ENCODE measurements at places on chromosomes 5 and 9. TPM values are rescaled to one million over a fixed set of nuclear protein-coding genes. Genes with fewer than 3 reads are reported as not detected.

- DNase-seq: no peak
Observed at GRCh38 chr9:33489066-33489465, 15.3 kb upstream of the NOL6 start.

GRCh38 chr5:59266410-59266809 lies 627.1 kb downstream of the PDE4D start:
- DNase-seq: no peak

GRCh38 chr9:126395439-126396212 lies 69.0 kb downstream of the MVB12B start:
- no peak for DNase-seq

SLC36A3 gene
- total RNA-seq: not detected

TAS2R1 gene
- not detected for total RNA-seq

- no peak for DNase-seq
Observed at GRCh38 chr5:159377653-159378052, 47.4 kb upstream of the IL12B start.

PCDHB5 gene
- 6.8 TPM for total RNA-seq

C5orf47 gene
- total RNA-seq: not detected

- DNase-seq: no peak
Observed at GRCh38 chr5:42495914-42496313, 72.7 kb downstream of the GHR start.

- DNase-seq: no peak
Observed at GRCh38 chr5:64691291-64691690, 988 bp downstream of the SHISAL2B start.

GOLGA2 gene
- 195 TPM for total RNA-seq

DNA sequence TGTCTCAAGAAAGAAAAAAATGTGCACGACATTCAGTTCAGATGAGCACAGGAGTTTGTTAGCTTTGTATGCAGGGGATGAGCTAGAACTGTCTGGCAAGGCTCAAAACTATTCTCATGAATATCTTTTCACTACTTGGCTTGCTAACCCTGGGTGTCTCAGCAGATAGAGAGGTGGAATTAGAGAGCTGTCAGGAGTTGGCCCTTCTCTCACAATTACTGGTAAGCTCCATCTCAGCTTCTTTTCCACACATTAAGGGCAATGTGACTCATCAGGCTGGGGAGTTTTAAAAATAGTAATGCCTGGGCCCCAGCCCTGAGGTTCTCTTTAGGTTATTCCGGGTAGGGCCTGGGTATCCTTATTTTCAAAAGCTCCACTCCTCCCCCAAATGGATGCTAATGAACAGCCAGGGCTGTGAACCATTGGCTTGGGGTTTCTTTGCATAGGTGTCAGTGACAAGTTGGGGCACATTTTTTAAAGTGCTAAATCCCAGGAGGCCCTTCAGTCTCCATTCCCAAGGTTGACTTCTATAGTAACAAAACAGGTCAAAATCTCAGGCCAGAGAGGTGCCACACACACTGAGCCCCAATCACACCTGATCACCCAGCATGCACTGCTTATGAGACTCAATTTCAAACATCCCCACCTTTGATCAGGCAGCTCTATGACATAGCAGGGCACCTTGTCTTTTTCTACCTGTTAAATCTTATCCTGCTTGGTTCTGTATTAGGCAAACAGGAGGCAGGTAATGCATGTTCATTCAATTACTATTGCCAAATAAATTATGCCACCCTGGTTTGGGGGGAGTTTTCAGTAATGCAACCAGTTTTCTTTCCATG lies 239.7 kb upstream of the DAP start:
- DNase-seq: no peak

GRCh38 chr9:76366275-76366674 lies 28.0 kb downstream of the RFK start:
- no peak for DNase-seq

- DNase-seq: no peak
Observed at GRCh38 chr5:150058480-150059126, 27.8 kb downstream of the CSF1R start.

IL4 gene
- not detected for total RNA-seq

DNA sequence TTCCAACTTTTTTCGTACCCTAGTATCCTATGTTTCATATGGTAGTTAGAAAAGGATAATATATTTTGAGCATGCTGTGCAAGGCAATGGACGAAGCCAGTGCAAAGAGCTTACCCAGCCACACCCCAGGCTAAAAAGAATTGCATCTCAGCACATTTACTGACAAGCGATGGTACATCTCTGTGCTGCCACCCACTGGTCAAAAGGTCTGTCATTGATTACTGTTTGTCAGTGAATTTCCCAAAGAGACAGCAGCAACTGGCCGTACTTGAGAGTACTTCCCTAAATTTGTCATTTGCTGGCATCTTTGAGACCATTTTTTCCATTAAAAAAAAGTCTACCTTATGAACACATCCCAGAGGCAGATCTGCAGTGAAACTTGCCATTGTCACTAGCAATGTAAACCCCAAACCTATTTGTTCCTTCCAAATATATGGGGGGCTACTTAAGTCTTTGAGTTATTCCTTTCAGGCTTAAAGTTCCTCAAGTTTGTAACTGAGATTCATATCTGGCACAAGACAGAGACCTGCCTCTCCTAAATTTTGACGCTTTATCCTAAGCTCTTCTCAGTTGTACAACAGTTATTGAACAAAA lies 184.3 kb downstream of the CTNND2 start:
- no peak for DNase-seq

GRCh38 chr5:126741361-126741760 lies 35.6 kb upstream of the LMNB1 start:
- no peak for DNase-seq

RPS23 gene
- total RNA-seq: 2,236 TPM

GRCh38 chr5:115461093-115461492 lies 83.5 kb downstream of the FEM1C start:
- no peak for DNase-seq

ZDHHC11B gene
- 0.74 TPM for total RNA-seq

- DNase-seq: no peak
Observed at GRCh38 chr9:133821601-133822429, 83.7 kb upstream of the SARDH start.

SLC25A51 gene
- total RNA-seq: 22.1 TPM

CATSPER3 gene
- 1.1 TPM for total RNA-seq

DNA sequence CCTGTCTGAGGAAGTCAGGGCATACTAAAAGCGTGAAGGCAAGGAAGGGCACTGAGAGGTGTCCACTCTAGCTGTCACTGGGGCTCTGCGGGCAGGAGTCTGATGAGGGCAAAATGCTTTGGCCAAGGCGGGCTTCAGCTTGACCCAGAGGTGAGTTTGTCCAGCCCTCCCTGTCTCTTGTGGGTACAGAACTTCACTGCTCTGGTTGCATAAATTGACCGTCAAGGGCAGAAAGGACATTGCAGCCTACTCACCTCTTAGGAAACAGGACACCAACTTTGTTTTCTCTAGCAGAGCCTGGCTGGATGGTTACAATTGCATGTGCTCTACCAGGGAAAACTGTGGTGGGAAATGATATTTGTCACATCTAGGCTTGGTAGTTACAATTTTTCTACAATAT lies 170.9 kb downstream of the TMEM38B start:
- DNase-seq: no peak

GRCh38 chr5:116388564-116389258 lies 185.9 kb downstream of the SEMA6A start:
- DNase-seq: no peak

- no peak for DNase-seq
Observed at GRCh38 chr9:18601026-18601425, 127.1 kb downstream of the ADAMTSL1 start.

DNA sequence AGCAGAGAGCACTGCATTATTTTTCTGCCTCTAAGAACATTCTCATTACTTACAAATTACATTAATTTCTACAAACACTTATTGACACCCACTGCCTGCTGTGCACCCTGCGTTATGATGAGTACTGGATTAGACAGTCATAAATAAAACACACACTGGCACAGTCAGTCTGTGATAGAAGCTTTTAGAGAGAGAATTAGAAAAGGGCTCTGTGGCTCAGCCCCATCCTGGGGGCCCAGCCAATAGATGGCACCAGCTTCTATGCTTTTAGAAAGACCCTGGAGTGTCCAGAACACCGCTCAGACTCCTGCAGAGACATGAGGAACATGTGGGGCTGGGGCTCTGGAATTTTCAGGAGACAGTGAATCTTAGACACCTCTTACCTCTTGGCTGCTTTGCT lies 61.0 kb upstream of the RAPGEF1 start:
- DNase-seq: no peak

DNA sequence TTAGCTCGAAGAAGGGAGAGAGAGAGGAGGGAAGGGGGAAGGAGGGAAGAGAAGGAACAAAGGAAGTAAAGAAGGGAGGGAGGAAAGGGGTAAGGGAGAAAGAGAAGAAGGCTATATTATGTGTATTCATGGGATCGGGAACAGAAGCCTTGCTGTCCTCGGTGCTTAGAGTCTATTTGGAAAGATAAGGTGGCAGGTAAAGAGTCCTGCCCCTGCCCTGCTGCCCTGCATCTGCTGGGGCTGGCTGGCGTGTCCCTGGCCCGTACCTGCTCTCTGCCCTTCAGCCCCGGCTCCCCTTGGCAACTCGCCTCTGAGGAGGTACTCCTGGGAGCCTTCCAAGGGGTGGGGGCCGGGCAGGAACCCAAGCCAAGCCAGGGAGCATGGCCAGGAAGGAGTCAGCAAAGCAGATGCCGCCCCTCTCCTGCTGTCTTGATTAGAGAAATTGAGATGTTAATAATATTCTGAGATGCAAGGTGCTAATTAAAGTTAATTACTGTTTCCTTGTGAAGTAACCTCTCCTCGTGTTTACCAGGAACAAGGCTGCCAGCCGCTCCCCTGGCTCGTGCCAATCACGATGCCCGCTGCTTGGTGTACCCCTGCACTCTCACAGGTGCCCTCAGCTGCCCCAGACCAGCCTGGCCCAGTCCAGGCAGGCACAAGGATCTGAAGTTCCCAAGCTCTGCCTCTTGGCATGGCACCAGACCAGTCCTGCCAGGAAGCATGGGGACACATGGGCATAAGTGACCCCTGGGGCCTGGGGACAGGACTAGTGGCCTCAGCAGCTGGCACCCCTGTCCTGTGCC lies 36.6 kb downstream of the PCDH1 start:
- no peak for DNase-seq

IFNB1 gene
- total RNA-seq: not detected

RFESD gene
- 4.2 TPM for total RNA-seq

DNA sequence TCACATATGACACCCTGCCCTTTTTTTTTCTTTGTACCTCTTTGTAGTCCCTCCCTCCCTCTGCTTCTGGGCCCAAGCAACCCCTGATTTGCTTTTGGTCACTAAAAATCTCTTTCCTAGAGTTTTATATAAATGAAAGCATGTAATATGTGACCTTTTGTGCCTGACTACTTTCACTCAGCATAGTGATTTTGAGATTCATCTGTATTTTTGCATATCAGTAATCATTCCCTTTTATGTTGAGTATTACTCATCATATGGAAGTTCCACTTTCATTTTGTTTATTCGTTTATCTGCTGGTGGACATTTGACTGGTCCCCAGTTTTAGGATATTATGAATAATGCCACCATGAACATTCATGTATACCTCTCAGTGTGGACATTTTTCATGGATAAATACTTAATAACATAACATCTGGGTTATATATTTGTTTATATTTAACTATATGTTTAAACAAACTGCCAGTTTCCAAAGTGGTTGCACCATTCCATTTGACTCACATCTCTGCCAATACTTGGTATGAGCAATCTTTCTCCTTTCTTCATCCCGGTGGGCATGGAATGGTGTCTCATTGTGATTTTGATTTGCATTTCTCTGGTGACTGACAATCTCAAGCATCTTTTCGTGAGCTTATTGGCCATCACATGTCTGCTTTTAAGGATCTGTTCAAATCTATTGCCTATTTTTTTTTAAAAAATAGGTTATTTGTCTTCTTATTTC lies 115.7 kb upstream of the S1PR3 start:
- DNase-seq: no peak

GRCh38 chr5:150258130-150258529 lies 31.4 kb downstream of the CAMK2A start:
- DNase-seq: no peak

LCN15 gene
- 1.9 TPM for total RNA-seq

ZNG1A gene
- 37.4 TPM for total RNA-seq

- peak; percentile 59 for DNase-seq
Observed at GRCh38 chr9:94157050-94157801, 73.0 kb downstream of the PTPDC1 start.

DNA sequence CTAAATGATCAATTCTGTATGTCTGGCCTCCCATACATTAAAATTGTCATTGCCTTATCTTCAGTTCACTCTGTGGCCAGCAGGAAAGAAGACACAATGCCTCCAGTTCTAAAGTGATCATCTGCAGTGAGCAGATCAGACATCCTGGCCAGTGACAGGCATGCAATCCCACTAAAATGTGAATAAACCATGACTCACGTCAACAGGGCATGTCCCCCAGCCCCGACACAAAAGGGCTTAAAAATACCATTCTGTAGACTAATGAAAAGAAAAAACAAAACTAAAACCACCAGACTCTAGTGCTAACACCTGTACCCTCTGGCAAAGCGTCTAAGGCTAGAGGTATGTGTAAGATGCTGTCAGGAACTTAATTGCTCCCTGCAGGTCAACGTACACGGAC lies 38.5 kb downstream of the DDX31 start:
- no peak for DNase-seq

GRCh38 chr9:93297659-93298497 lies 113.9 kb downstream of the WNK2 start:
- DNase-seq: no peak

- DNase-seq: no peak
Observed at GRCh38 chr9:133090187-133090586, 28.4 kb downstream of the CEL start.

DNA sequence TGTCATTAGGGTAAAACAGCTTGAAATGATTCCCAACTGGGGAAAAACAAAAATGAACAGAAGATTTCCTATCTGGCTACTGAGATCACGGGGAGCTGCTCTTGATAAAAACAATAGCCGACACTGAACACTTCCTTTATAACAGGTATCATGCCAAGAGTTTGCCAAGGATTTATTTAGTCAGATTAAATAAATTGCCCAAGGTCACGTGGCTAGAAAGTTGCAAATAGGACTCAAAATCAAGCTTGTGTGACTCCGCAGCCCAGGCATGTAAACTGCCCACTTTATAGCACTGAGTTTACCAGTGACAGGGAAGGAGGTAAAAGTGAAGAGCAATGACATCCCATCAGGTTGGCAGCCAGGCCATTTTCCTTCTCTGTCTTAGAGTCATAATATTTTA lies 120.7 kb upstream of the ZNF618 start:
- no peak for DNase-seq

- DNase-seq: no peak
Observed at GRCh38 chr5:68339921-68340321, 124.4 kb downstream of the PIK3R1 start.

GRCh38 chr5:141914199-141914743 lies 9.4 kb upstream of the DELE1 start:
- peak; percentile 62 for DNase-seq
